ENCODE measurements at places on chromosomes 16 and 17.

DNA sequence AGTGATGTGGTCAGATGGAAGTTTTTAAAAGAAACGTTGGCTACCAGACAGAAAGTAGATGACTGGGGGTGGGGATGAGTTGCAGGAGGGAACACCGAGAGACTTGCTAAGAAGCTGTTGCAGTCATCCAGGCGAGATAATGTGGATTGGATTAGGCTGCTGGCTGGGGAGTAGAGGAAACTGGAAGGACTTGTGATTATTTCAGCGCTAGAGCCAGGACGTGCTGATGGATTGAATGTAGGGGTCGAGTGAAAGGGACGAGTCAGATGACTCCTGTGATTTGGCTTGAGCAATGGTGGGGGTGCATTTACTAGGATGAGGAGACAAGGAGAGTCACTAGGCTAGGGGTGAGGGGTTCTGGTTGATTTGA, 88.5 kb downstream of the CLEC16A start:
- no peak for DNase-seq

GRCh38 chr17:44564429-44564828, 7.1 kb downstream of the FZD2 start:
- no peak for DNase-seq

DNA sequence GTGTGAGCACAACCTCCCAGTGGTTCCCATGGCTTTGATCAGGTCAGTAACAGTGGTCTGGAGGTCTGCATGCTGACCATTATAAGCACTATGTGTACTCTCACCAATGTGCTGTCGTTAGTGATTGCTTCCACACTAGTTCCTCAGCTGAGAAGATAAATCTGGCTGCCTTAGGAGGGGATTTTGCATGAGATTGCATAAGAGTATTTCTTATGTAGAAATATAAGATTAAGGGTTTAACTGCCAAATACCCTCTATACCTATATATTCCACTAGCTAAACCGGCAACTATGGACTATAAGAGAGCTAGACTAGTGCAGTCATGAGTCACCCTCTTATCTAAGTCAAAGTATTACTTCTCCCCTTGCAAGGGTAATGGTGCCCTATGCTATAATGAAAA, 580.2 kb downstream of the CDH11 start:
- no peak for DNase-seq

GRCh38 chr16:78675312-78675711, 575.9 kb downstream of the WWOX start:
- no peak for DNase-seq
